ENCODE measurements at places on chromosomes 5 and 9. TPM values are rescaled to one million over a fixed set of nuclear protein-coding genes. Genes with fewer than 3 reads are reported as not detected.
A peak's percentile ranks its signal among the peaks of the same experiment; 100 is the strongest.

The MARCOL gene
- total RNA-seq = not detected

The THBS4 gene
- 2.9 TPM for total RNA-seq

The PCDHGC4 gene
- 1.5 TPM for total RNA-seq

The MLANA gene
- not detected for total RNA-seq

The UGT3A2 gene
- not detected for total RNA-seq

The CCDC183 gene
- 3.7 TPM for total RNA-seq

The TLR4 gene
- 70.1 TPM for total RNA-seq

The B4GALT7 gene
- 22.4 TPM for total RNA-seq

The SYK gene
- total RNA-seq = 88.9 TPM

DNA sequence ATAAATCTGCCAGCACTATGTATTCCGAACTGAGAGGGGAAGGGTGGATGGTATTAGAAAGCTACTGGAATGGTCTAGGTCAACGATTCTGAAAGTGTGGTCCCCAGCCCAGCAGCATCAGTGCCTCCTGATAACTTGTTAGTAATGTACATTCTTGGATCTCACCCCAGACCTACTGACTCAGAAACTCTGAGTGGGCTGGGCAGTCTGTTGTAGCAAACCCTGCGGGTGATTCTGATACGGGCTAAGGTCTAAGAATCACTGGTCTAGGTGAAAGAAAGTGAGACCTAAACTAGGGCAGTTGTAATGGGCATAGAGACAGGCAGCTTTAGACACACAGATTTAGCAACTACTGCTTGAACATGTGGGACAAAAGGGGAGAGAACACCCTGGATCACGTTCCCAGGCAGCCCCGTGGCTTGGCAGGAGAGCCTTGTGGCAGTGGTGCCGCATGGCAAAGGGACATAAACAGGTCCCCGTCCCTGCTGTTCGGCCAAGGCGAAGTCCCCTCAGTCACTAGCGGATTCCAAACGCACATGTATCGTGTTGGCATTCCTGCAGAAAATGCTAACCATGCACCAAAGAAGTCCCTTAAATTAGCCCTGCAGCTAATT is 216.3 kb downstream of the TTLL11 start:
- no peaks in the 10 kb centered on the region for H3K27me3 ChIP-seq
- H3K4me1 ChIP-seq = no peaks in the 10 kb centered on the region
- H3K4me3 ChIP-seq = no peak overlapping the region

GRCh38 chr5:176438959-176439757 is 9.0 kb upstream of the FAF2 start:
- no peaks in the 10 kb centered on the region for H3K36me3 ChIP-seq
- no peak overlapping the region for H3K4me3 ChIP-seq
- no peak overlapping the region for H3K27ac ChIP-seq
- DNase-seq = no peak
- H3K4me1 ChIP-seq = peaks cover 10% of the 10 kb centered on the region

DNA sequence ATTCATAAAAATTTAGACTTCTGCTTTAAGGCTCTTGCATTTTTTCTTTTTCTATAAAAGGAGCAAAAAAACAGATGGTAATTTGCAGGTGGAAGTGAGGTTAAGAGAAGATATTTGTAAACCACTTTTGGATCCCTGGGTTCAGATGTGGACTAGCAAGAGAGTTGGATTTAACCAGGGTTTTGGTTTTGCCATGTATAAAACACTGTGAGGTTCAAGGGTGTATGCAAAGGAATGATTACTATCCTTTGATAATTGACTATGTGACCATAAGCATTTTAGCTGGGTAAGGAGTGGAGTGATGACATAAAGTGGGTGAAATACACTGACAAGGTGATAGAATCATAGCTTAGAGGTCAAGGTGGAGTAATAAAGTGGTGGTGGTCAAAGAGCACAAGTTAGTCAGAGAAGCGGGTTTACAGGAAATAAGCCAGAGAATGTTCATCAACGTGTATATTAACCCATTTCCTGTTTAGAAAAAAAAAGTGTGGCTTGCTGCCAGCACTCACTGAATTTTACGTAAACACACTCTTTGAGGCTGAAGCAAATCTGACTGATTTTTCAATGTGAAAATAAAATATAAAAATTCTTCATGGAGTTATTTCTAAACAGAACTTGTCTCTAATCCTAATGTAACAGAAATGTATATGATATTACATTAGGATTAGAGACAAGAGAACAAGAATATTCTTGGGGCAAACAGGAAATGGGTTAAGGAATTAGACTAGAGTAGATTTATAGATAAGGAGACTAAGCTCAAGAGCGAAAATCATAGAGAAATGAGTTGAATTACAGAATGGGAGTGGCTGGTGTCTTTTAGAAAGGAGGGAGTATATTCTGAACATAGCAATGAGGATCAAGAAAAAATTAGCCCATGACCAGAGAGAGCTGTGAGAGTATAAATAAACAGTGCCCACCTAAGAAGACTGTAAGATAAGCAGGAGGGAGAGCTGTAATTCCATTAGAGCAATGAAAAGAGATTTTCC is 74.5 kb downstream of the CDKN2A start:
- no peak overlapping the region for H3K27ac ChIP-seq

GRCh38 chr5:96432216-96433065 is 607 bp downstream of the PCSK1 start:
- no peak overlapping the region for H3K4me3 ChIP-seq
- peaks cover 57% of the 10 kb centered on the region for H3K27me3 ChIP-seq
- H3K27ac ChIP-seq = no peak overlapping the region
- H3K4me1 ChIP-seq = peaks cover 6% of the 10 kb centered on the region
- DNase-seq = no peak

DNA sequence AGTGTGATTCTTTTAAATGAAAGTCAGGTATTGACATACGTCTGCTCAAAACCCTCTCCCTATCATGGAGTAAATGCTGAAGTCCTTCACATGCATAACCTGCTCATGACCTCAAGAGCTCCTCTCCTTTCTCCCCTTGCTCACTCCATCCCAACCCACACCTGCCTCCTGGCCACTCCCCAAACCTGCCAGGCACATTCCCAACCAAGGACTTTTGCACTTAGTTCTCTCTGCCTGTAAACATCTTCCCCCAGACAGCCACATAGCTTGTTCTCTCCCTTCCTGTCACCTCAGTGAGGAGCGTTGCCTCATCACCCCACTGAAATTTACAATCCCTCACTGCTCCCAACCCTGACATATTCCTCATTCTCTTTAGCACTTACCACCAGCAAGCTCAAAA is 8.7 kb downstream of the SETD9 start:
- H3K4me1 ChIP-seq = no peaks in the 10 kb centered on the region
- no peaks in the 10 kb centered on the region for H3K27me3 ChIP-seq
- H3K36me3 ChIP-seq = peaks cover 27% of the 10 kb centered on the region
- H3K4me3 ChIP-seq = no peak overlapping the region
- H3K27ac ChIP-seq = no peak overlapping the region

DNA sequence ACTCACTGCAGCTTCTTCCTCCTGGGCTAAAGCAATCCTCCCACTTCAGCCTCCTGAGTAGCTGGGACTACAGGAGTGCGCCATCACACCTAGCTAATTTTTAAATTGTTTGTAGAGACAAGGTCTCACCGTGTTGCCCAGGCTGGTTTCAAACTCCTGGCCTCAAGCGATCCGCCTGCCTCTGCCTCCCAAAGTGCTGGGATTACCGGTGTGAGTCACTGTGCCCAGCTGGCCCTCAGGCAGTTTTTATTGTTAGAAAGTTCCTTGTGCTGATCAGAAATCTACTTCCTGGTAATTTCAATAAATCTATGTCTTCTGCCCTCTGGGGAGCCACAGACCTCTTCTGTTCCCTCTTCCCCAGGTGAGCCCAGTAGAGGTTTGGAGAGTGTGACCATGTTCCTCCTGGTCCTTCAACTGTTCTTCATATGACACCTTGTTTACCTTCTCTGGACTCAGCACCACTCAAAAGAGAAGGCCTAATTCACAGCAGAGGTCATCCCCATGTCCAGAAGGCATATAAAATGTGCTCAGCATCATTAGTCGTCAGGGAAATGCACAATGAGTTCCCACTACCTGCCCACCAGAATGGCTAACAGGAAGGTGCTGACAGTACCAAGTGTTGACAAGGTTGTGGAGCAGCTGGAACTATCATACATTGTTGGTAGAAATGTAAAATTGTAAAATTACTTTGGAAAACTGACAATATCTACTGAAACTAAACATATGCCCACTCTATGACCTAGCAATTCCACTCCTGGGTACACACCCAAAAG is 10.4 kb downstream of the TMOD1 start:
- no peak overlapping the region for H3K4me3 ChIP-seq
- no peaks in the 10 kb centered on the region for H3K36me3 ChIP-seq
- no peak overlapping the region for H3K27ac ChIP-seq
- DNase-seq = no peak
- no peaks in the 10 kb centered on the region for H3K4me1 ChIP-seq

DNA sequence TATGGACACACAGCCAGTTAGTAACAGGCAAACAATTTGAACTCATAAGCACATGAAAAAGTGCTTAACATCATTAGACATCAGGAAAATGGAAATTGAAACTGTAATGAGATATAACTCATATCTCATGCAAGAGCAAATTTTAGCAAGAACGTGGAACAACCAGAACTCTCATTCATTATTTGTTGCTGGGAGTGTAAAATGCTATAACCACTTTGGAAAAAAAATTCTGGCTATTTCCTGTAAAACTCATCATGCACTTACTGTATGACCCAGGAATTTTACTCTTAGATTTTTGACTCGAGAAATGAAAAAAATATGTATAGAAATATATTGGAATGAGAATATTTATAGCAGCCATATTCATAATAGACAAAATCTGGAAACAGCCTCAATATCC is 205.7 kb upstream of the PUM3 start:
- H3K27ac ChIP-seq = no peak overlapping the region
- H3K4me1 ChIP-seq = no peaks in the 10 kb centered on the region
- no peaks in the 10 kb centered on the region for H3K27me3 ChIP-seq
- DNase-seq = no peak
- no peak overlapping the region for H3K4me3 ChIP-seq

- H3K4me1 ChIP-seq = peaks cover 28% of the 10 kb centered on the region
- no peaks in the 10 kb centered on the region for H3K27me3 ChIP-seq
- H3K36me3 ChIP-seq = no peaks in the 10 kb centered on the region
- DNase-seq = no peak
Measured at GRCh38 chr5:154652746-154653417, 102.3 kb upstream of the LARP1 start.

- H3K36me3 ChIP-seq = no peaks in the 10 kb centered on the region
- no peaks in the 10 kb centered on the region for H3K27me3 ChIP-seq
- no peak overlapping the region for H3K27ac ChIP-seq
- no peak overlapping the region for H3K4me3 ChIP-seq
- no peak for DNase-seq
Measured at GRCh38 chr5:103340717-103341388, 82.3 kb downstream of the MACIR start.

DNA sequence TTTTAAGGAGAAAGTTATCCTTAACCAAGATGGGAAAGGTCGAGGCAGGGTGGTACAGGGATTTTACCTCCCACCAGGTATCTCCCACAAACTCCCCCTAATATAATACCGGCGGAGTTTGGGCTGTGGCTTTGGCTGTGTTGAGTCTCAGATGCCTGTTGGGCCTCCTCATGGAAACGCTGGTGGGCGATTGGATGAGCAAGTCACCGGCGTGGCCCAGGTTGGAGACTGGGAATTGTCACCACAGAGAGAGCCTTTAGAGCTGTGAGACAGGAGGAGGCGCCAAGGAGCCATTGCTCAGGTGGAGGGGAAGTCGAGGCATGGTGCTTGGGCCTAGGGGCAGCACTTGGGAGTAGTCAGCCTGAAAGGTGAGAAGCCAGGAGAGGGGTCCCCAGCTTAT is 3.4 kb upstream of the CAMSAP1 start:
- no peak overlapping the region for H3K4me3 ChIP-seq
- no peaks in the 10 kb centered on the region for H3K27me3 ChIP-seq
- no peak overlapping the region for H3K27ac ChIP-seq
- DNase-seq = no peak

DNA sequence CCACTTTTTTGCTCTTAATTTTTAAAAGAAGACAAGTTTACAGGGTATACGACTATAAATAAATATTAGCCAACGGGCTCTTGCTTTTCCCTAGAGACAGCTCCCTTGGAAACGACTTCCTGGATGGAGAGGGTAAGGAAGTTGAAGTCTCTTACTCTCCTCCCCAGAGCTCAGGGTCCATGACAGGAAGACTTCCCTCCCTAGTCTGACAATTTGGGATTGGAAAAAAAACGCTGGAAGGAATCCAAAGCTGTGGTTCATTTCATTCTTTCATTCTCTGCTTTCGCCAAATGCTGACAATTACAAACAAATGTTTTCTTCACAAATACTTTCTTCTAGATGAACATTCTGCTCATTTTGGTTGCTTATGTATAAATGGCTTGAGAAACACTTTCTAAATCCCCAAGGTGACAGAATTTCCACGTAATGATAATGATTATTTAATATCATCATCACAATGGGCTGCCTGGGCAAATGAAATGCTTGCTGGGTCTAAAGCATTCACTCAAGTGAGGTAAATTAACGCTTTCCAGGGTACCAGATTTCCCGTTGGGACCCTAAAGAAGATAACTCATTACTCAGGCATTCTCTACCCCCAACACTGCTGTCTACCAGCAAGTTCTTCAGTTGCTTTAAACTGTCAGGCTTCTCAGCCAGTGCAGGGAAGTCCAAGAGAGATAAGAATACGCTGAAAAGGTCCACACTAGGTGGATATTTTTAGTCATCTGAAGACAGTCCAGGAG is 139.8 kb upstream of the SLC30A5 start:
- H3K4me3 ChIP-seq = no peak overlapping the region
- peaks cover 7% of the 10 kb centered on the region for H3K4me1 ChIP-seq
- no peaks in the 10 kb centered on the region for H3K27me3 ChIP-seq
- no peak overlapping the region for H3K27ac ChIP-seq
- no peaks in the 10 kb centered on the region for H3K36me3 ChIP-seq
- DNase-seq = no peak

DNA sequence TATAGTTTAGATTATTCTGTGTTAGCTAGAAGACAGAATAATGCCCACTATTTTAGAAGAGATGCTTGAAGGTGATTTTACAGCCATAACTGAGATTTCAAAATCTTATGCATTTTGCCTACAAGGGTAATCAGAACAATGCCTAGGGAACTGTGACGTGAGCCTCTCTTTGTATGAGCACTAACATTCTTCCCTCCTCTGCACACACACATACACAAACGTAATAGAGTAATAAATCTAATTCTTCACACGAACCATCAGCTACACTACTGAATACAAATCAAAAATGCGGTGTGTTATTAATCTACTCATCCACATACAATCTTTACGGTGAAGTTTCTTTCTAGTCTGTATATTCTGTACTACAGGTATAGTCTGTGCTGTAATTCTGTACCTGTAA is 227.8 kb downstream of the PLK2 start:
- no peak overlapping the region for H3K4me3 ChIP-seq
- H3K4me1 ChIP-seq = peaks cover 10% of the 10 kb centered on the region
- no peak overlapping the region for H3K27ac ChIP-seq
- H3K36me3 ChIP-seq = no peaks in the 10 kb centered on the region
- no peaks in the 10 kb centered on the region for H3K27me3 ChIP-seq

- H3K27ac ChIP-seq = no peak overlapping the region
- H3K36me3 ChIP-seq = peaks cover 16% of the 10 kb centered on the region
- no peaks in the 10 kb centered on the region for H3K27me3 ChIP-seq
- peak; percentile 57 for DNase-seq
- peaks cover 15% of the 10 kb centered on the region for H3K4me1 ChIP-seq
Measured at GRCh38 chr5:33997331-33997983, 10.4 kb downstream of the AMACR start.

- no peak overlapping the region for H3K27ac ChIP-seq
- no peaks in the 10 kb centered on the region for H3K4me1 ChIP-seq
- no peak overlapping the region for H3K4me3 ChIP-seq
- no peak for DNase-seq
Measured at GRCh38 chr5:5616247-5616895, 193.9 kb downstream of the ICE1 start.

GRCh38 chr5:137630972-137631370 is 104.9 kb downstream of the KLHL3 start:
- no peak overlapping the region for H3K27ac ChIP-seq
- H3K4me1 ChIP-seq = peaks cover 10% of the 10 kb centered on the region
- DNase-seq = no peak
